ENCODE measurements at places on chromosomes 6 and 20.

GRCh38 chr6:152727507-152727906 lies 23.1 kb upstream of the VIP start:
- no peak for DNase-seq

GRCh38 chr6:41707565-41708200 lies 27.7 kb downstream of the TFEB start:
- no peak for DNase-seq

DNA sequence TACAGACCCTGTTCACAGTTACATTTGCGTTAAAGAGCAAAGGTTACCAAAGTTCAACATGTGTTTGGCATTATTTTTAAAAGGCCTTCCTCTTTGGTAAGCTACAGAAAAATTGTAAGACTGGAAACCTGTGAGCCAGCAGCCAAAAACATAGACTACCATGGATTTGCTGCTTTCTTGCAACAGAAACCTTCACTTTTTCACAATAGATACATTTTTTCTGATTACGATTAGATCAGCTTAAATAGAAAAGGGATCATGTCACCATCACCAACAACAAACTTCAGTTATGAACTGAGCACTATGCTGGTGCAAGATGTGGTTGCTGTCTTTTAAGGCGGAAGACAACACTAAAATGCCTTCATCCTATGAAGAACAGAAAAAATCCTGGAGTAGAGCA lies 112.3 kb upstream of the MARCKS start:
- DNase-seq = no peak

- DNase-seq = no peak
Measured at GRCh38 chr20:5364997-5365597, 48.3 kb upstream of the PROKR2 start.

DNA sequence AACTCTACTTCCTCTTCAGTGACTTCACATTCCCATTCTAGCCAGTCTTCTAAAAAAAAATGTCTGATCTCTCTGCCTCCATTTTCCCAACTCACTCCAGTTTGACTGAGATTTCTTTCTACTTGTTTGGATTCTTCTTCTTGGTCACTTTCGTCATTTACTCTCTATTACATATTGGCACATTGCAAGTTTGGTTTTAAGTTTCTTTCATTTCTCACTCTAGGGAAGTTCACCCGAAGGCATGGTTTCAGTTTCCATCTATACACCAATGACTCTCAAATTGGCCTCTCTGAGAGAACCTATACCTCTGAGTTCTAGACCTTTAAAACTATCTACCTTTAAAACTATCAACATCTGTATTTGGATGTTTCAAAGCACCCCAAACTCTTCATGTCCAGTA lies 51.3 kb downstream of the CD109 start:
- no peak for DNase-seq

DNA sequence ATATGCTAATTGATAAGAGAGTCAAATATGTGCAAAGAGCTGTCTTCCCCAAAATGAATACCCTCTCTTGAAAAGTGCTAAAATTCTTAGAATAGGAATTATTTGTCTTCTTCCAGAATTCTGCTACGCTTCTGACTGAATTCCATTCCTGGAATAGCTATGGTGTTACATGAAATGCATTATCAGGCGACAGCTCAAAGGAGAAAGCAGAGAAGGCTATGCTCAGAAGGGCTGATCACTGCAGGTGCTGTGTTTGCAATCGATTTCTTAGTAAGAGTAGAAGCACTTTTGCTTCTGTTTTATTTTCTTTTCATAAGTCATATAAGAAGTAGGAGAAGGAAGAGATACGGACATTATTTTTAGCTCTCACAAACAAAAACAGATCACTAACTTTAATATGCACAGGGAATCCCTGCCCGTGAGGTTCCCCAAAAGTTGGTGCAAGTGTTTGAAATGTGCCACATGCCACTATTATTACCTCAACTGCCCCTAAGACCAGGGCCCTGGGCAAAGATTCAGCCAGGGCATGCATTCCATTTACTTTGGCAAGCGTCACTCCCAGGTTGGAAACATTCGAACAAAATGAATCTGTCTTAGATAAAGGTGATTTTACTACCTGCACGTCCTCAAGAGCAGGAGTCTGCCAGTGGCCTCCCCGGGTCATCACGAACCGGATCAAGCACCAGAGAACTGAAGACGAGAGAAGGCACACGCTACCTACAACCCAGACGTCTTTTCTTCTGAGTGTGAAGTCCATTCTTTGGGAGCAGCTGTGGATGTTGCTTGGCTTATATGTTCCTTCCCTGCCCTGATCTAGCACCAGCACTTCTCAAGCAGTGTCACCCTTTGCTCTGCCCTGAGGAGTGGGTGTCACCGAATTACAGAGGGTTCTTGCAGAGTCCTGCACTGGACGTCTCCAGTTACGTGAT lies 7.2 kb downstream of the MYLK4 start:
- no peak for DNase-seq

DNA sequence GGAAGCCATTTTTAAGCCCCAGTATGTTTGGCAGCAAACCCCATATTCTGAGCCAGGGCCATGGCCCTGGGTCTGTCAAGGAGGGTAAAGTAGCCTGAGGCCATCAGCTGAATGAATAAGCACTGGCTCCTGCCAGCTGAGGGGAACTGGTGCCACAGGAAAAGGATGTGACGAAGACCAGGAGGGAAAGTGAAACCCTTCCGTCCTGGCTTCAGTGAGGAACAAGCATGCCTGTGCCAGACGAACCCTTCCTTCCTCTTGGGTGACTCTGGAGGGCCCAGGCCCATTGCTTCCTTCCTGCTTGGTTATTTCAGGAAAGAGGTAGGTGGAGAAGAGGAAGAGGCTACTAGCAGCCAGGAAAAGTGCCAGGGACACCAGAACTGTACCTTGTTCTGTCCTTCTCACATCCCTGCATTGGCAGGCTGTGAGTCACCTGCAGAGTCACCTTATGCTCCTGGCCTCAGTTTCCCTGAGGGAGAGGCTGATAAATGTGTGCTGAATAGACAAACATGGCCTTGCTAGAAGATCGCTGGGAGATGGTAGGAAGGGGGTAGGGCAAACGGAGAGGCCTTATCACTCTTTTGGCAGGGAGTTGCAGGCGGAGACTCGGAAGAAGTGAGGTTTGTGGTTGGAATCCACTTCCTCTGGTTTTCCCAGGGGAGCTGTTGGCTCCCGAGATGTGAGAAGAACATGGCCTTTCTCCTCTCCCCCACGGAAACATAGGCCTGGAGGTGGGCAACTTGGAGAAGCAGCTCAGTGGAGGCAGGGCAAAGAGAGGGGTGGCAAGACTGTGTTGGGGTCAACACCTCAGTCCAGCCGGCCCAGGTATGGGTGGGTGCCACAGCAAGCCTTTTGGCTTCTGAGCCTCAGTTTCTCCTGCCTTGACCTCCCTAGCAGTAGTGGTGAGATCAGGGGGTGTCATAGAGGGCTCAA lies 37.4 kb downstream of the COX4I2 start:
- DNase-seq = no peak

DNA sequence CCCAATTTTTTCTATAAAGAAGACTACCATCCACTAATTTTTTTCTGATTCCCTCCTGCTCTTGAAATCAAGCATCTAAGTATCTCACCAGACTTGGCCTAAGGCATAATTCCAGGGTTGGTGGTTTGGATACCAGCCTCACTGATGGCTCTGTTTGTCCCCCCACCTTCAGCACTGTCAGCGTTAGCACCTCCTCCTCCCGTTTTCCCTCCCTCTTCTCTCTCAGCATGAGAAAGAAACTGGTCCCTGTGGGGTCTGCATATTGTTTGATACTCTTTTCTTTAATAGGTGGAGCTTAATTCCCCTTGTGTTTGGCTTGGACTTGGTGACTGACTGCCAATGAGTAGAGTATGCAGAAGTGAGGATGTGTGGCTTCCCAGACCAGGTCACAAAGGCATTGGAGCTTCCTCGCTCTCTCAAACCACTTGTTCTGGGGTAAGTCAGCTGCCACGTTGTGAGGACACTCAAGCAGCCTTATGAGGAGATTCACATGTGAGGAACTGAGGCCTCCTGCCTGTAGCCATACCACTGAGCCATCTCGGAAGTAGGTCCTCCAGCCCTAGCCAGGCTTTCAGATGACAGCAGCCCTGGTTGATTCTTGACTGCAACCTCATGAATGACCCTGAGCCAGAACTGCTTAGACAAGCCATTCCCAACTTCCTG lies 65.2 kb downstream of the RIOK1 start:
- DNase-seq = no peak

DNA sequence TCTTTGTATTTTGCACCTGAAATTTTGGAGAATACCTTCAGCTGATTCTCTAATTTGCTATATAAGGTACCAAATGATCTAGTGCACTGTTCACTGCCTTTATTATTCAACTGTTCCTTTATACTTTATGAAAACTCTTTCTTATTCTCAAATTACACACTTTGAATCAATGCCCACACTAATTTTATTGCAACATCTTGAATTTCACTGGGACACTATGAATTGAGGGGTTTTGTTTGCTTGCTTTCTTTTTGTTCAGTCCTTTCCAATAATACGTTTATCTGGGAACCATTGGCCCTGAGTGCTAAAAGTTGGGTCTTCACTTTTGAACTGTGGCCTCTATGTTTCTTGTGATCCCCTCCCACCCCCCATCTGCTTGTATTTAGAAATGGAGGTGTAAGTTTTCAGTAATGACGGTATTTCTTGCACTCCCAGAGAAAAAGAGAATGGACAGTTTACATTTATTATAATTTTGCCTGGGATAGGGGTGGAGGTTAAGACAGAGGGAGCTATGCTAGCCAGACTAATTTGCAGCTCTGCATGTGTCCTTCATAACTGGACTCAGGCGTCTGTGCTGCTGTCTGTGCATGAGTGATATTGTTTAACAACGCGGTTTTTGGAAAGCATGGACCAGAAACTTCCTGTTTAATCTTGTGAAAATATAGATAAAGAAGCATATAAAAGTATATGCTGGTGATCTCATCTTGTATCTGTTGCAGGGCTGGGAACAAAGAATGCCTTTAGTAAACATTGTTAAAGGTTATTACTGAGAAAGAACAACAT lies 98.1 kb downstream of the DNAH8 start:
- DNase-seq = no peak

DNA sequence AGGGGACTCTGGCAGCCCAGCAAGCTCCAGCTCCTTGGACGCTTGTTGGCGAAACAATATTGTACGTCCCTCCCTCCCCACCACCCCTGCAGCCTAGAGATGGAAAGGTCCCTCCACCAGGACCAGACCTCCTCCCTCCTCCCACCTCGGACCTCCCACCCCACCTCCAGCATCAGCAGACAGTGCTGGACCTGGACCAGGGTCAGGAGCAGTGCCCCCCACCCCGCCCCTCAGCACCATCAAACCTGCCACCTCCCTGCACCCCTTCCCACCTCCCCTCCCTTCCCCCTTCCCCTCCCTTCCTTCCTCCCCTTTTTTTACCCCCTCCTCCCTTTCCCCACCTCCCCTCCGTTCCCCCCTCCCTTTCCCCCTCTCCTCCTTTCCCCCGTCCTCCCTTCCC lies 98.4 kb downstream of the TAF4 start:
- no peak for DNase-seq

DNA sequence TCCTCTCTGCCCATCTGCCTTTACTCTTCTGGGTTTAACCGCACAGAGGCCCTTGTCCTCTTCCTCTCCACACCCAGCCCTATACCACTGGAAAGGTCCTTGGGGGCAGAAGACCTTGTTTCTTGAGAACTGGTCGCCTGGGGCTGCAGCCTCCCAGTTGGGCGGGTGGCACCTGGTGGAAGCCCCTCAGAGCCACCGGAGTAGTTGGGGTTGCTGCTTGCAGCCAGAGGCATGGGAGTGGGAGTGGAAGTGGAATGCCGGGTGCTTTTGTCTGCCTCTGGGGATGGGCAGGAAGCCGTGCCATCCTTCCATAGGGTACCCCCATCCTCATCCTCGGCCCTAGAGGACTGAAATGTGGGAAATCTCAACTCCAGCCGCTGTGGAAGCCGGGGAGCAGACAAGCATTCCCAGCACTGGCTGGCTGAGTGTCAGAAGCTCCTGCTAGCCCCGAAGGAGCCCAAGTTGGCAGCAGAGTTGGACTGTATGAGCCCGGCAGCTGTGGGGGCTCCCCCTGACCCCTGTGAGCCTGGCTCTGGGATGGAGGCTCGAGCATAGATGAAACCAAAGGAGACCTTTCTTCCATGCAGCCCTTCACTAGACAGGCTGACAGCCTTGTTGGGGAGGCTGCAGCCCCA lies 1.2 kb downstream of the VSTM2L start:
- DNase-seq = no peak

DNA sequence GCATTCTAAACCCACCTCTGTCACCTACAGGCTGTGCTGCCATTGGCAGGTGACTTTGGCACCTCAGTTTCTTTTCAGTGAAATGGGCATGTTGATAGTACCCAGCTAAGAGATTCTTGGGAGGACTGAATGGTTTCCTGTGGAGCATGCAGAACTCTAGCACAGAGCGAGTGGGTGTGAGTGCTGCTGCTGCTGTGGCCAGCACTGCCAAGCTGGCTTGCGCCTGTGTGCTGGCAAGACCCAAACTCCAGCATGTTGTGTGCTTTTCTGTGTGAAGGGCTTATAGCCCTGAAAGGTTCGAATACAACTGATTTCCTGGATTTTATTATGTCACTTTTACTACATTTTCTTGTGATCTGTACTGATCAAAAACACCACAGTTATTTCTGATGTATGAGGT lies 78.1 kb upstream of the KIF25 start:
- no peak for DNase-seq

DNA sequence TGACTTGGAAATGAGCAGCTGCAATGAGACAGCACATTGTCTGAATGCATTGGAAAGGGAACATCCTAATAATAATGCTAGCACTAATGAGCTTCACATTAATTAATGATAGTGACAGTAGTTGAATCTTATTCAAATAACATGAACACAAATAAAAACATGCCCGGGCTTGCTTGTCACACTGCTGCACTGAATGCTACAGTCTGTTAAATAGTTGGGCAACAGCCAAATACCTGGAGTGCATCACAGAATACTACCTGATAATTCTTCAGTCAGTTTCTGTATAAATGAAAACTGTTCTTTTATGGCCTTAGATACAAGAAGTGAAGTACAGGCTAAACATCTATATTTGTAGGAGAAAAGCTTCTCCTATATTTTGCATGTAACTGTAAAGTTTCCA lies 458.7 kb downstream of the RNF144B start:
- DNase-seq = no peak

GRCh38 chr20:4937407-4938319 lies 63.6 kb downstream of the SLC23A2 start:
- no peak for DNase-seq

GRCh38 chr6:122484760-122485159 lies 13.2 kb upstream of the SERINC1 start:
- DNase-seq = no peak

- DNase-seq = no peak
Measured at GRCh38 chr20:1371202-1371782, 21.6 kb downstream of the FKBP1A start.

All from ecto neural progenitor cell (in vitro differentiated cells).